Stimulated activated effector memory CD8-positive, alpha-beta T cell treated with anti-CD3 and anti-CD28 coated beads, Interleukin-12 subunit alpha, Interleukin-12 subunit beta, amount 100 ng/mL, for 72 hours (primary cell): ENCODE measurements at places on chromosomes 3 and 15.

DNA sequence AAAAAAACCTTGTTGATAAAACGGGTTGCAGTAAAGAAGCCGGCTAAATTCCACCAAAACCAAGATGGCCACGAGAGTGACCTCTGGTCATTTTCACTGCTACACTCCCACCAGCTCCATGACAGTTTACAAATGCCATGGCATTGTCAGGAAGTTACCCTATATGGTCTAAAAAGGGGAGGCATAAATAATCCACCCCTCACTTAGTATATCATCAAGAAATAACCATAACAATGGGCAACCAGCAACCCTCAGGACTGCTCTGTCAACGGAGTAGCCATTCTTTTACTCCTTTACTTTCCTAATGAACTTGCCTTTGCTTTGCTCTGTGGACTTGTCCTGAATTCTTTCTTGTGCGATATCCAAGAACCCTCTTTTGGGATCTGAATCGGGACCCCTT lies 14.4 kb upstream of the CDC25A start:
- no peak for DNase-seq

- DNase-seq, result no peak
These were observed 64.9 kb downstream of the IQSEC1 start for GRCh38 chr3:13008155-13008995.

DNA sequence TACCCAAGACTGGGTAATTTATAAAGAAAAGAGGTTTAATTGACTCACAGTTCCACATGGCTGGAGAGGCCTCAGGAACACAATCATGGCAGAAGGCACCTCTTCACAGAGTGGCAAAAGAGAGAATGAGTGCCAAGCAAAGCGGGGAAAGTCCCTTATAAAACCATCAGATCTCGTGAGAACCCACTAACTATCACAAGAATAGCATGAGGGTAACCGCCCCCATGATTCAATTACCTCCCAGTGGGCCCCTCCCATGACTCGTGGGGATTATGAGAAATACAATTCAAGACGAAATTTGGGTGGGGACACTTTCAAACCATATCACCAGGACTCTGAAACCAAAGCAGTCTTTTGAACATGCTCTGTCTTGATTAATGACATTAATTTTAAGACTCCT lies 7.0 kb downstream of the RTP3 start:
- DNase-seq, result no peak

DNA sequence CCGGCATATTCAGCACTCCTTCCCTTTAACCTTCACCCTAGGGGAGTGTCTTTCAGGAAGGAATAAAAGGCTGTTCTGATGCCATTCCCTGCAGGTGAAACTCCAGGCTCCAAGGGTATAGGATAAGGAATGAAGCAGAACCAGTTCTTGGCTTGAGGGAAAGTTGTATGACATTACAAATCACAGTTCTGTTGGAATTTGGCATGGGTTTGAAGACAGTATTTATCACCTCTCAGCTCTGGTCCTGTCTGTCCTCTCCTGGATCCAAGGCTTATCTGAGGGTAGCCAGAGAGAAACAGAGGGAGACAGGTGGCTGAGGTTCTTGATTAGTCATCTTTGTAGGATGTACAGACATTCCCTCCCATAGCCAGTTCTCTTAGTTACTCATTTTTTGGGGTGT lies 37.1 kb downstream of the RAB11A start:
- no peak for DNase-seq

GRCh38 chr15:40082195-40082883 lies 26.3 kb downstream of the BMF start:
- DNase-seq, result no peak

- no peak for DNase-seq
These were observed 19.9 kb downstream of the SPICE1 start for GRCh38 chr3:113495035-113495434.

GRCh38 chr15:35583863-35584528 lies 38.0 kb upstream of the DPH6 start:
- DNase-seq, result no peak

GRCh38 chr3:169295126-169295525 lies 368.4 kb downstream of the MECOM start:
- no peak for DNase-seq

GRCh38 chr3:114308830-114309229 lies 15.0 kb downstream of the TIGIT start:
- DNase-seq, result no peak

GRCh38 chr15:28098360-28098765 lies 752 bp downstream of the OCA2 start:
- no peak for DNase-seq

DNA sequence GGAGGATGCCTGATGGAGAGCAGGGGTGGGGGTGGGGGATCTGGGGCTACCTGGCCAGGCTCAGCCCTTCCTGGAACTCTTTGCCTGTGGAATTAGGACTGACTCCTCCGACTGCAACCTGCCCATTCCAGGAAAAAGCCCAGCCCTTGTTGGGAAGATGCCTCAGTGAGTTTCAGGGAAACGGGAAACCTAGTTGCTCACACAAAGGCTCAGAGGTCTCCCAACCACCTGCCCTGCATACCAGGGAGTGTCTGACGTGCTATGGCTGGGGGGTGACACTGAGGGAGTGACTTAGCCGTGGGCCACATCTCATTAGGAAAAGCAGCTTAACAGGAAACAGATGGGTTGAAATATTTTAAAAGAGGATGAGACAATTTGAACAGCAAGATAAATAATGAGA lies 27.9 kb downstream of the CYP8B1 start:
- no peak for DNase-seq

GRCh38 chr15:44069489-44069888 lies 125.6 kb downstream of the FRMD5 start:
- no peak for DNase-seq

DNA sequence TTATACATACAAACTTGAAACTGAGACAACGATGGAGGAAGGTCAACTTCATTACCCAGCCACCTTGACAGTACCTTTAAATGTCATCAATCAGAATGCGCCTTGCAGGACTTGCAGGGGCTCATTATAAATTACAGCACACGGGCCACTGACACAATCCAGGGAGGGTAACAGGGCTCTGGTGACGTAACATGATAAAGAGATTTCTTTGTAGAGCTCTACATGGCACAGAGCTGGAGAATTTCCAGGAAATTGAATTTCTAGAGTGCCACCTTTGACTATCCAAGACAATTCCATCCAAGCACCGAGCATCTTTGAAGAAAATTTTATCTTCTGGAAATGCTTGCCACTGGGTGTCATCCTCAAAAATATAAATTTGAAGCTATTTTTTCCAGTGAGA lies 486.0 kb downstream of the FOXP1 start:
- no peak for DNase-seq
